ENCODE measurements at places on chromosomes 3 and 15.

DNA sequence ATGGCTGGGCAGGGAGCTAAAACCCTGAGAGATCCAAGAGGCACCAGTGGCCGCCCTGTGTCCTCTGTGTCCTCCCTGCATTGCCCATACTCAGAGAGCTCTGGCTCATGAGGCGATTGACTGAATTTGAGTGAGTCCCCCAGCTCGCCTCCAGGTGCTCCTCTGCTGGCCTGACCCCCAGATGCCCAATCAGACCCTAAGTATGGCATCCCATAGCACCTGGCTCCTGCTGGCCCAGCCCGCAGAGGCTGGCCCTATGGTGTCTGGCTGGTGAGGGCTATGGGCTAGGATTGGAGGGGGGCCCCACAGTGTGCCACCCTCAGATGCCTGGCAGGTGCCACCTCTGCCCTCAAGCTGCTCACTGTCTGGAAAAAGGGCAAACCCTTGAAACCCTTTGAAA, 1.6 kb upstream of the TKT start:
- no peak for DNase-seq

DNA sequence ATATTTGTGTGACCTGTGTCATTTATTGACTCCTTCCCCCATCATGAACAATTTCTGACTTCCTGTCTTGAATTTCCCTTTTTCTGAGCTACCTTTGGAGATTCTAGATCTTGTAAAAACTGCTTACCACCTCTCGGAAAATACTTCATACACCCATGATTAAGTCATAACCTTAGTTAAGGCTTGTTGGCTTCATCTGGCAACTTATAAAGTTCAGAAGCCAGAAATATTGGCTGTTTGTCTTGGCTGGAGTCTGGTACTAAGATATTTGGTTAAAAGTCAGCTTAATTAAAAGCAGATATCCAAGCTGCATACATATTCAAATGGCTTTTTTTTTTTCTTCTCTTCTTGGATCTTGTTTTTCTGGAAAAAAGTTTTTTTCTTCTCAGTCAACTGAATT, 37.3 kb upstream of the B3GALNT1 start:
- no peak for DNase-seq

GRCh38 chr3:112397556-112397955, 64.6 kb downstream of the CD200 start:
- DNase-seq: no peak

- no peak for DNase-seq
These were observed 53.2 kb downstream of the CHL1 start for GRCh38 chr3:249587-250262.

- DNase-seq: no peak
These were observed 21.2 kb downstream of the CCR4 start for GRCh38 chr3:32972482-32973146.

DNA sequence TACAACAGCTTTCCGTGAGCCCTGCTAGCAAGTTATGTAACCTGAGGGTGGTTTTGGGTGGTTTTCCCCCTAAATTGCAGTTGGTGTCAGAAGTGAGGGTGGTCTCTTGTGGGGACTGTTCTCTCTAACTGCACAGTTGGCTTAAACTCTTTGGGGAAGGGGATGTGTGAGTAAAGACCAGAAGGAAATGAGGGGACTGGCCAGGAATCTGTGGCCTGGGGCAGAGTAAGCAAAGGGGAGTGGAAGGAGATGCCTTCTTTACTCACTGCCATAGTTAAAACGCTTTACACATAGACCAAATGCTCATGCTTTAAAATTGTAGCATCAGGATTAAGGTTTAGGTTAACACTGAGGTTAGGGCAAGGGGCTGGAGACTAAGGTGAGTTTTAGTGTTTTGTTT, 21.2 kb upstream of the XIRP1 start:
- no peak for DNase-seq

- DNase-seq: no peak
These were observed 123.1 kb downstream of the FMN1 start for GRCh38 chr15:33071451-33071850.

GRCh38 chr3:194852831-194853508, 167.3 kb downstream of the FAM43A start:
- no peak for DNase-seq

- DNase-seq: no peak
These were observed 3.6 kb downstream of the USP50 start for GRCh38 chr15:50542887-50543210.

DNA sequence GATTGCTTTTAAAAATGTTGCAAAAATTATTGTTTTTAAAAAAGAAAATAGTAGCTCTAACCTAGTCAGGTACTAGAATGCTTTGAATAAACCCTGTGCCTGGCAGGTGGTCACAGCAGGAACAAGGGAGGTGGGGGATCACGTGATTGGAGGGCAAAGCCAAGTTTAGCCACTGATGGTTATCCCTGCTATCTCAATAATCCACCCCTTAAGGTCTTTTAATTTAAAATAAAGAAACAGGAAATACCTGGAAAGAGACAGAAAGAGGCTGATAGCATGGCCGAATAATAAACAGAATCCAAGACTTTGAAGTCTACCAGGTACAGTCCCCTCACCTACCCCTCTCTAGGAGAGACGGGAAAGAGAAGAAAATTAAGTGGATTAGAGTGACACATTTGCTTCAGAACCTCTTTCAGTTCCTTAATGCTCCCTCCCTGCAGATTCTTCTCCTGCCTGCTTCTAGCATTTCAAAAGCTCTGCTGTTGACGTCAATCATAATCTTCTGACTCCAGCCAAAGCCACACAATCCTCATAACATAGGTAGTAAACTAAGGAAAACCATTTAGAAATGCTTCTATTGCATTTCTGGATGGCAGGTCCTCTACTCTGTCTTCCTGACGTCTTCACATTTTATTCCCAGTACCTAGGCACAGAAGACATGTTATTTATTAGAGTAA, 303.4 kb upstream of the MME start:
- no peak for DNase-seq

DNA sequence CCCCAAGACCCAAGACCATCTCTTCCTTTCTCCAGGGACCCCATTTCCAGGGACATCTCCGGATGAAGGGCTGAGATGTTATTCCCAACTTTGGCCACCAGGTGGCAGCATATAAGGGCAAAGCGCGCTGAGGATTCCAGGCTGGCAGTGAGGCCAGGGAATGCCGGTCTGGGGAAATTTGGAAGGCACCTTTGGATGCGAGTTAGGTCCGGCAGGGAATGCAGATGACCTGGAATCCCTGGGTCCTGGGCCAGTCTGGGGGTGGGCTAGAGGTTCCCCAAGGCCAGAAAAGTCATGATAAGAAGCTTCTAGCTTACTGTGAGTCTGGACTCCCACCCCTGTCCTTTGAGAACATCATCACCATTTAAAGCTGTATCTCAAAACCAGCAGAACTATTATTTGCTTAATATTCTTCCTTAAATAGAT, 1.6 kb upstream of the CHST13 start:
- DNase-seq: peak; percentile 51

DNA sequence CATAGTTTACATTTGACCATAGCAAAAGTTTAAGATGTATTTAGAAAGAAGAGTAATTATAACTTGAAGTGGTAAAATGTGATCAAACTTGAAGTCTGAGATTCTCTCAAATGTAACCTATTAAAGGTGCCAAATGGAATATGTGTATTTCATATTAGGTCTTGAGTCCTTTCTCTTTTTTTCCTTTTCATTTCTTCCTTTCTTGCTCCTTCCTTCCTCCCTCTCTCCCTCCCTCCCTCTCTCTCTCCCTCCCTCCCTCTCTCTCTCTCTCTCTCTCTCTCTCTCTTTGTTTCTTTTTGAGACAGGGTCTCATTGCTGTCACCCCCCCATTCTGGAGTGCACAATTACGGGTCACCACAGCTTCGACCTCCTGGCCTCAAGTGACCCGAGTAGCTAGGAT, 47.7 kb downstream of the MAP2K5 start:
- DNase-seq: no peak

- peak; percentile 21 for DNase-seq
These were observed 69.8 kb downstream of the SQOR start for GRCh38 chr15:45704329-45705249.

- no peak for DNase-seq
These were observed 32.0 kb downstream of the APBA2 start for GRCh38 chr15:28917791-28918140.
